ENCODE measurements at places on chromosomes 16 and 17. TPM values are rescaled to one million over a fixed set of nuclear protein-coding genes. Genes with fewer than 3 reads are reported as not detected.

GRCh38 chr16:79363035-79363434 is 237.5 kb downstream of the MAF start:
- no peak for DNase-seq

- no peak for DNase-seq
These were observed 18.1 kb downstream of the SPATA32 start for GRCh38 chr17:45243750-45244149.

DNA sequence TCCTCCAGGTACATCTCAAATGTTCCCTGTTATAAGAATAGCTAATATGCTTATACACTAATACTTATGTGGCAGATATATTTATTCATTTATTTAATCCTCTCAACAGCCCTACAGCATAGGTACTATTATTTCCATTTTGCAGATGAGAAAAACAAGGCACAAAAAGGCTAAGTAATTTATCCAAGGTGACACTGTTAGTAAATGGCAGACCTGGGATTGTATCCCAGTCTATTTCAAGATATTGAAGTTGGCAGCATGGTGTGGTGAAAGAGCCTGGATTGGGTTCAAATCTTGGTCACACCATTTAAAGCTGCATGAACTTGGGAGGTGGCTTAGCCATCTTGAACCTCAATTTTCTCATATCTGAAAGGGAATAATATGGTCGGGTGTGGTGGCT is 27.2 kb downstream of the TMEM98 start:
- DNase-seq, result no peak

DNA sequence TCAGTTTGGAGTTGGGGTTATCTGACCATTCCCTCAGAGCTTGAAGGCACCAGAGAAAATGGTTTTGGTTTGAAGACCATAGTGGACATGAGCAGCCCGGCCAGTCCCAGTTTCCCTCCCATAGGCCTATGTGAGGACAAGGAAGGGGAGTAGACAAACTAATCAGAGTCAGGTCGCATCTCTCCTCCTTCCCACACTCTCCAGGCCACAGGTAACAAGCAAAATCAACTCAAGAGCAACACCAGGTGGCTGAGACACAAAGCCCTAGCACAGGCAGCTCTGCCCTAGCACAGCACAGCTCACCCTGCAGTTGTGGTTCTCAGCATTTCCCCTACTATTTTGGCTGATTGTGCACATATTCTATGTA is 7.2 kb downstream of the SUPT4H1 start:
- DNase-seq, result no peak

- no peak for DNase-seq
These were observed 157.7 kb upstream of the TNRC6C start for GRCh38 chr17:77800816-77801215.

Gene CTRB1
- total RNA-seq, result not detected

- no peak for DNase-seq
These were observed 13.6 kb upstream of the RASD1 start for GRCh38 chr17:17509601-17510425.

Data from HepG2 (cell line).